ENCODE measurements at places on chromosomes 2 and 18.

- DNase-seq: no peak
Observed at GRCh38 chr2:151569167-151569566, 159.5 kb downstream of the RIF1 start.

GRCh38 chr2:119338826-119339561 lies 27.6 kb downstream of the C2orf76 start:
- DNase-seq: no peak

DNA sequence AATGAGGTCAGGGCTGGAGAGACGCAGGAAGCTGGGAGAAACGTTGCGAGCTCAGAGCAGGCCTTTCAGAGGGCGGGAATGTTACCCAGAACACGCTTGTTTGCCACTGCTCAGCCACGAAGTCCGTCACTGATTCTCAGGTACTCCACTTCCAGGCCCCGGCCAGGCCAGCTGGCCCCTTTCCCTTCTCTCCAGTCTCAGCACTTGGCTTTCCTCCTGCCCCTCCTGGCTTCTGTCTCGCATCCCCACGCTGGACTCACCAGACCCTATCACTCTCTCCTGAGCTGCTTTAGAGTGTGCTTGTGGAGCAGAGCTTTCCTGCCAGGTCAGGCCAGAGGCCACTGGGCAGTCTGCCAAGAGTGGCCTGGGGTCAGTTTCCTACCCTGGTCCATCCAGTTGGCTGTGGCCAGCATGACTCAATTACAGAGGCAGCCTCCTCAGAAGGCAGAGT lies 151.4 kb downstream of the TWIST2 start:
- no peak for DNase-seq

- no peak for DNase-seq
Observed at GRCh38 chr18:41761333-41762018, 193.6 kb upstream of the PIK3C3 start.

GRCh38 chr2:146927080-146927711 lies 917.6 kb upstream of the ACVR2A start:
- no peak for DNase-seq

DNA sequence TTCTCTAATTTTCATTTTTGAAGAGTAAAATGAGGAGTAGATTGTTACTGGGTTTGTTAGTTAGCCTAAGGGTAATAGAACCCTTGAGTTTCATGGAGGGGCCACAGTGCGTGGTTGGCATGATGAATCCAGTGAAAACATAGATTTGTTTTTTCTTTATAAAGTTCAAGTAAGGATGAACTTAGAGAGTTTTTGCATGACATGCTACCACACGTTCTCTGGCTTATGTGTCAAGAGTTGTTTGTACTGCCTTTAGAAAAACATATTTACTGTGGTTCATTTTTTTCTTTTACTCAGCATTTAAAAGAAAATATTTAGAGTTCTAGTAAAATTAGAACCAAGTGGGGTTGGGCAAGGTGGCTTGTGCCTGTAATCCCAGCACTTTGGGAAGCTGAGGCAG lies 21.8 kb downstream of the RBM44 start:
- no peak for DNase-seq

DNA sequence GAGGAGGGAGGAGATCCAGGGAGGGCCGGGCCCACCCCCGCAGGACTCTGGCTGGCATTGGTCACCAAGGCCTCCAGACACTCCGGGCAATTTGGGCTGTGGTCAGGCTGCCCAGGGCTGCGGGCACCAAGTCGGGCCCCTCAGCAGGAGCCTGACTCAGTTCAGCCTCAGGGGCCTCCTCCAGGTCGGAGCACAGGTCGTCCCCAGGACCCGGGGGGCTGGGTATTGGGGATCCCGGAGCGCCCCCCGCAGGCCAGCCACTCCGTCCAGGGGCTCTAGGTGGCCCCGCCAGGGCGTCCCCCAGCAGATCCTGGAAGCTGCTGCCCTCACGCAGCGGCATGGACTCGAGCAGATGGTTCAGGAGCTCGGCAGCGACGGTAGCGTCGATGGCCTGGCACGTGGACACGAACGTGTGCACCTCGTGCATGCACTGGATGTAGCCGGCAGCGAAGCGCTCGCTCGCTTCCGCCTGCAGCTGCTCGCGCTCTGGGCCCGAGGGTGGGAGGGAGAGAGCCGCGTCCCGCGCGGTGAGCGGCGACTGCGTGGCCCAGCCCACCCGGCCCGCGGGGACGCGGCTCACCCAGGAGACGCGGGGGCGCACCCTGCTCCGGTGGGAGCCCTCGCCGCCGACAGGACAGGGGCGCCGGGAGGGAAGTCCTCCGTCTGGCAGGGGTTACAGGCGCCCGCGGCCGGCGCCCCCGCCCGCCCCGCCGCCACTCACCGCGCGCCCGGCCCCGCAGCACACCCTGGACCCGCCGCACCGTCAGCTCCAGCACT lies 884 bp downstream of the HES6 start:
- no peak for DNase-seq

DNA sequence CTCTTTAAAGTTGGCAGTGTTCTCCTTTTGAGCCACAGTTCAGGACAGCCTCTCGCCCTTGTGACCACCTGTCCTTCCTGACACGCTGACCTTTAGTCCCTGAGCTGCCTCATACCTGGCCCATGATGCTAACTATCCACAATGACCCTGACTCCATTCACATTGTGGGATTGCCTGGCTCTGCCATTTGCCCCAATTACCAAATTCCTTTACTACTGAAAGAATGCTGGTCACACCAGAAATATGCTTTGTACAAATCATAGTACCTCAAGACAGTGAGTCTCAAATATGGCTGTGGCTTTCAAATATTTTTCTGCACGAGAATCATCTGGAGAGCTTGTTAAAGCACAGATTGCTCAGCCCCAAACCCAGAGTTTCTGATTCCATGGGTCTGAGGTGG lies 54.2 kb downstream of the LTBP1 start:
- no peak for DNase-seq

DNA sequence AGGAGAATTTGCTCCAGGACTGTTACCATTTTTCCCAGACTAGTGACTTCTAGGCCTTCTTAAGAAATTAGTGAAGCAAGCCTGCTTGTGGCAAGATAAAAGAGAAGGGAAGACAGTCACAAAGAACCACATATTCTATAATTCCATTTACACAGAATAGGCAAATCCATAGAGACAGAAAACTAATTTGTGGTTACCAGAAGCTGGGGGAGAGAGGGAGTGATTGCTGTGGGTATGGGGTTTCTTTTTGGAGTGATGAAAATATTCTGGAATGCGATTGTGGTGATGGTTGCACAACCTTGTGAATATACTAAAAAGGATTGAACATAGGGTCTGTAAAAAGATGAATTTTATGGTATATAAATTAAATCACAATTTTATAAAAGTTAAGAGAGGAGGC lies 37.5 kb upstream of the SIX2 start:
- DNase-seq: no peak

DNA sequence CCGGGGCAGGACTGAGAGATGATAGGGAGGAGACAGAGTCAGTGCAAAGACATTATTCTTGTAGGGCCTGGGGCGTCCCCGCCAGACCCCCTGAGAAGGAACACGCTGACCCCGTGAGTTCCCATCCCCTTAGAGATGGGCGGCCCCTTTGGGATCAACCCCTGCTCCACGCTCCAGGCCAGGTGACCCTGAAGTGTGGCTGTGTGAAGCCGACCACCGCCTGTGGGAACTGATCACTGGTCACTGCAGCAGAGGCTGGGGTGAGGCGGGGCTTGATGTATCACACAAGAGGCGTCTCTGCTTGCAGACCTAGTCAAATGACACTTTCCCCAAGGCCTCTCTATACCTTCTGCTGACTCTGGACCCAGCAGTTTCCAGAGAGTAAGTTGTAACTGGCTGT lies 157.4 kb upstream of the TWIST2 start:
- DNase-seq: no peak

GRCh38 chr2:230934231-230935129 lies 9.4 kb upstream of the GPR55 start:
- no peak for DNase-seq

- DNase-seq: no peak
Observed at GRCh38 chr2:236993286-236993685, 92.4 kb upstream of the COPS8 start.

DNA sequence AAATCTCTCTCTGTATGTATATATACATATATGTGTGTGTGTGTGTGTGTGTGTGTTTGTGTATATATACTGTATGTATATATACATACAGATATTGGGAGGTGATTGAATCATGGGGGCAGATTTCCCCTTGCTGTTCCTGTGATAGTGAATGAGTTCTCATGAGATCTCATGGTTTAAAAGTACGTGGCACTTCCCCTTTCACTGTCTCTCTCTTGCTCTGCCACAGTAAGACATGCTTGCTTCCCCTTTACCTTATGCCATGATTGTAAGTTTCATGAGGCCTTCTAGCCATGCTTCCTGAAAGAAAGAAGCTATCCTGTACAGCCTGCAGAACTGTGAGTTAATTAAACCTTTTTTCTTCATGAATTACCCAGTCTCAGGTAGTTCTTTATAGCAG lies 18.8 kb upstream of the CCDC195 start:
- no peak for DNase-seq

DNA sequence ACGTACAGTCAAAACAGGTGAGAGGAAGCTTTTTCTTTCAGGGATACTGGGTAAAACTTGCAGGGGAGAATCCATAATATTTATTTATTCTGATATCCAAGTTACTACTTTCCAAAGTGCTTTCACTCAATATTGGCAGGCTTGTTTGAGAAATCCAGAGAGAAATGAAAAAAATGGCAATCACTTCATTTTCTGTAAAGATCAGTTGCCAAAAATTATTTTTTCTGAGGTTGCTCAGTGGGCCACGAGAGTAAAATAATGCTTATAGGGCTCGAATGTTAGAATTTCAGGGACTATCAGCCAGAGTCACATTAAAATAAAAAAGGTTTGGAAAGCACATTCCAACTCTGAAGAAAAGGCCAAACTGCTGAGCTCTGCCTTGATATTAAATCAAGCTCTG lies 324.6 kb upstream of the RND3 start:
- no peak for DNase-seq

- DNase-seq: no peak
Observed at GRCh38 chr18:48539406-48540250, 797 bp downstream of the CTIF start.

DNA sequence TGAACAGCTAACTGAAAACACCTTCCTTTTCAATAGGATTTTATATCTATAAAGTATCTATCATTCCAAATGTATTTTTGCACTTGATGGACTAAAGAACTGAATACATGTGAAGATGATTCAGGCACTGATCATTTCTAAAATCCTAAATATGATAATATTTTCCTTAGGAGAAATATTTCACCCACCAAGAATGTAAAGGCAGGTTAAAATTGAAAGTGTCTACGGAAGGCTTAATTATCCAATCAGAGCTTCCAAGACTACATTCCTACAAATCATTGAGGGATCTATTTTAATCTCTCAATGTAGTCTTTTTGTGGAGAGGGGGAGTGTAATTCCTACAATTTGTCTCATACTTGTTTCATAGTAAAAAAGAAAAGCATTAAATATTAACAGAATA lies 3.6 kb downstream of the GALNT3 start:
- no peak for DNase-seq

DNA sequence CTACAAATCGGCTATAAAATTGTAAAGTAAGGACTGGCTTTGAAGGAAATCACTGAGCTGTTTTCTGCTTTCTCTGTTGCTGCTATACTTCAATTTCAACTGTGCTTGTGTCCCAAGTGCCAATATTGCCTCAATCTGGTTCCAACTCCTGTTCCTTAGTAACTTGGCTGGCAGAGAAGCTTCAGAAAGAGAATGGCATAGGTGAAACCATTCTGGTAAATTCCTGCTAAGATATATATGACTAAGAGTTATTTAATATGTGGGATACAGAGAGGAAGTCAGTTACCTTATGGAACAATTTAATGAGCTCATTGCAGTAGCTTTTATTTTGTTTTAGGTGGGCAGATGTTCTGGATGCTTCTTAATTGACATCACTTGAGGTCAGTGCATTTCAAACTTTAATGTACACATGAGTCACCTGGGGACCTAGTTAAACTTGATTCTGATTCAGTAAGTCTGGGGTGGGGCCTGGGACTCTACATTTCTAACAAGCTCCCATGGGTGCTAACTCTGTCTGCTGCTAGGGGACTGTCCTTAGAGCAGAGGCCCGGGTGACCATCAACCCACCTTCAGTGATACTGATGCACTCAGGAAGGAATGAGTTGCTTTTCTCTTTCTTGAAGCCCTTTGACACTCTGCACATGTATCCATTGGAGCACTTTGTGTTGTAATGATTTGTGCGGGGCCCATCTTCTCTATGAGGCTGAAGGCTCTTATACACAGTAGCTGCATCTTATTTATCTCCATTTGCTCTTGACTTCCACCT lies 47.6 kb downstream of the LIPG start:
- DNase-seq: no peak

- DNase-seq: no peak
Observed at GRCh38 chr2:241011751-241012510, 13.5 kb downstream of the SNED1 start.

DNA sequence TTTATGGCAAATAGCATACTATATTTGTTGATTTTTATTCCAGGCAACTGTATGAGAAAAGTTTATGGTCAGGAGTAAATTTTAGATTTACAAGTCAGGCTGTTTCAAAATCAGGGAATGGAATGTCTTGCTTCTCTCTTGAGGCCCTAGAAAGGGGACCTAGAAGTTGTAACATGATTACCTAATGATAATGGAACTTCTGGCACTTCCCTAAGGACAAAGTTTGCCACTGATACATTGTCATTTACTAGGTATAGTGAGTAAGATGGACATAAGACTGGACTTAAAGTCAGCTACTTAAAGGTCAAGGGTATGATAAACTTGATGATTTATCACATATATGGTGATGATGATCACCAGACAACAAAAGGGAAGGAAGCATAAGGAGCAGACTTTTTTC lies 103.3 kb upstream of the VRK2 start:
- no peak for DNase-seq

DNA sequence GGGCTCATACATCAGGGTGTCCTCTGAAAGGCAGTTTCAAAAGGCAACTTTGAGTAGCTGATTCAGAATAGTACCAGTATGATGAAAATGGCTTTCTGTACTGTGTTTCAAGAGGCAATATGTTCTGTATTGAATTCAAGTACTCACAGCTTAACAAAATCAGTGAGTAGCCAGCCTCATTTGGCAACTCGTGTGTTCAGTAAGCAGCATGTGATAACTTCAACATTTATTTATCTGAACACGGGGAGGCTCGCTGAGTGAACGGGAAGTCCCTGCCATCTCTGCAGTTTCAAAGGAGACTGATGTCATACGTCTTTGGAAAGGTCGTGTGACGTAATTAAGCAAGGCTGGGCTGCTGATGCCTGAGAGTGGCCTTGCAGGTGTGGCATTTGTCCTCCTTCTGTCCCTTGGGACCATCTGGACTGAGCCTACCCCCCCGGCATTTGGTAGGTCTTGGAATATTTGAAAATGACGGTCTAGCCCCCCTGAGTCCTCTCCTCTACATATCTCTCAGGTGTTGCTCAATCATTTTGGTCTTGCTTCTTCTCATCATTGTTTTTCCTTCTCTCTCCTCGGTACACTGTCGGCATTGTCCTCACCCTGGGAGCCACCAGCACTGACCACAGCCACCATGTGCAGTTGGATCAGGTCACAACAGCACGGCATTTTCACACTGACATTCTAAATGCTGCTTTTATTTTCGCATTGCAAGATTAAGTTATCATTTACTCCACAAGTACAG lies 62.8 kb downstream of the SMIM21 start:
- DNase-seq: no peak

- DNase-seq: no peak
Observed at GRCh38 chr2:106261871-106262321, 67.8 kb upstream of the UXS1 start.

- DNase-seq: no peak
Observed at GRCh38 chr18:48607056-48607984, 68.5 kb downstream of the CTIF start.

- no peak for DNase-seq
Observed at GRCh38 chr2:55200416-55200815, 31.7 kb downstream of the CLHC1 start.
